ENCODE measurements at places on chromosomes 5 and 9.

GRCh38 chr9:83680233-83680632 is 27.5 kb downstream of the UBQLN1 start:
- no peak for DNase-seq

GRCh38 chr9:14812806-14813205 is 90.3 kb upstream of the CER1 start:
- no peak for DNase-seq

GRCh38 chr5:170362656-170363055 is 26.5 kb downstream of the KCNMB1 start:
- DNase-seq: no peak

GRCh38 chr9:7172154-7173115 is 414.7 kb downstream of the KDM4C start:
- no peak for DNase-seq

- DNase-seq: no peak
Measured at GRCh38 chr9:16282216-16282615, 588.3 kb downstream of the BNC2 start.
